Myocyte (in vitro differentiated cells): ENCODE measurements at places on chromosomes 1 and 21.
A peak's percentile ranks its signal among the peaks of the same experiment; 100 is the strongest.

GRCh38 chr1:95699149-95699953, 465.3 kb downstream of the RWDD3 start:
- no peak for DNase-seq

DNA sequence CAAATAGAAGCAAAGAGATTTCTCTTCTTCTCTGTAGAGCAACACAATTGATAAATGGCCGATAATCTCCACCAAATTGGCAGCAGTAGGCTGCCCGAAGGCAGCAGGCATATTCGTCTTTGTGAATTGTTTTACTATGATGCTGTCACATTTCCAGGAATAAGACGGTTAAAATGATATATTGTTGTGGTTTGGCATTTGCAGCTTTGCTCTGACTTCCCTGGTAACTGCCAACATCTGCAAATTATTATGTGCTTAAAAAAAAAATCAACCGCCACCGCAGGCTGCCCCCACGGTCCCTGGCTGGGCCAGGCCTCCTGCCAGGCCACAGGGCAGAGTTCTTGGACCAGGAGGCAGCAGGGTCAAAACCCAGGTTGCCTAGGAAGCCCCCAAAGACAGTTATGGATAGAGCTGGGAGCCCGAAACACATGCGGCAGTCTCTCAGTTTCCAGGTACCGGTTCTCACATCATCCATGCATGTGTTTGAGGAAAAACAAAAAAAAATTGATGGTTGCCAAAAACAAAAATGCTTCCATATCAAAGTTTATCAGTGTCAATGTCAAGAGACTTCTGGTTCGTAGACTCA, 179.3 kb downstream of the ETS2 start:
- peak; percentile 88 for DNase-seq

GRCh38 chr1:216531263-216532239, 108.3 kb upstream of the USH2A start:
- DNase-seq = peak; percentile 18

GRCh38 chr1:40338745-40339419, 21.8 kb upstream of the COL9A2 start:
- DNase-seq = peak; percentile 81

DNA sequence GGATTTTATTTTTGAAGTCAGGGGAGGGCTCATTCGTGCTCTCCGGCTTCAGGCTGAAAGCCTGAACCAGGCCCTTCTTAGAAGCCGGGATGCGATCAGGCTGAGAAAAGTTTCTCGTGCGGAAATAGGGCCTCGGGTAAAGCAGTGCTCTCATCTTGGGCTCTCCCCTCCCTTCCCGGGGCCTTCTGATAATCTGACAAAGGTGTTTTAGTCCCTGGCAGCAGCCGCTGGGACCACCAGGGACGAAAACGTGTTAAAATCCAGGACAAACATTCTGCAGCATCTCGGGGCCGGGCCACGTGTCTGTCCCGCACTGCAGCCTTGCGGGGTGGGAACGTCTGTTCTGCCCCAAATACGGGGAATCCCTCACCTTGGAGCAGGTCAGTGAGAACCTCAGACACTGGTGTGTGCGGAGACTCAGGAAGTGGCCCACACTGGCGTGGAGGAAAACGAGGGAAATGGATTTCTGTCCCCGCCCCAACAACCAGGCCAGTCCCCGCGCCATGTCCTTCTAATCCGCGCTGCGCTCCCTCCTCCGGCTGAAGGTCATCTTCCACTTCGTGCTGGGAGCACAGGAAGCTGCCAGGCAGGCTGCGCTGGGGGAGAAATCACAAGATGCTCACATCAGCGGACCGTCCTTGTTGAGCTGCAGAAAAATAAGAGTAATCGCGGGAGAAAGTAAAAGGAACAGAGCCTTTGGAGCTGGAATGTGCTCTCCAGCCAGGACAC, 16.6 kb upstream of the AJAP1 start:
- no peak for DNase-seq

GRCh38 chr1:53703174-53703573, 35.8 kb downstream of the GLIS1 start:
- DNase-seq = no peak
